Hypothalamus (tissue), 51 donors: ENCODE measurements at places on chromosomes 1 and 21.

DNA sequence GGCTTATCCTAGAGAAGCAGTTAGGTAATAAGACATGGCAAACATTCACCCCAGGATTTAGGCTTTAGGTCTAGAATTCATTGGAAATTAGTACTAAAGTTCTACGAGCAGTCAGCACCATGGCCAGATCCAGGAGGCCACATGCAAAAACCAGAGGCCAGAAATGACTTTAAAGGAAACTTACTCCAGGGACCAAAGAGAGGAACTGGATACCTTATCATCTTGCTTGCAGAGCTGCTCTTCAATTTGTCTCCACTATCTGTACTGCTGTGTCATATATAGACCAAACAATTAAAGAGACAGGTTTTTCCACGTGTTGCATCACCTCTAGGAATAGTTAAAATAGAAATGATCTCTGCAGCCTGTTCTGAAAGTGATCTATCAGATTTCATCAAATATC lies 127.8 kb downstream of the LMX1A start:
- no peak for DNase-seq

DNA sequence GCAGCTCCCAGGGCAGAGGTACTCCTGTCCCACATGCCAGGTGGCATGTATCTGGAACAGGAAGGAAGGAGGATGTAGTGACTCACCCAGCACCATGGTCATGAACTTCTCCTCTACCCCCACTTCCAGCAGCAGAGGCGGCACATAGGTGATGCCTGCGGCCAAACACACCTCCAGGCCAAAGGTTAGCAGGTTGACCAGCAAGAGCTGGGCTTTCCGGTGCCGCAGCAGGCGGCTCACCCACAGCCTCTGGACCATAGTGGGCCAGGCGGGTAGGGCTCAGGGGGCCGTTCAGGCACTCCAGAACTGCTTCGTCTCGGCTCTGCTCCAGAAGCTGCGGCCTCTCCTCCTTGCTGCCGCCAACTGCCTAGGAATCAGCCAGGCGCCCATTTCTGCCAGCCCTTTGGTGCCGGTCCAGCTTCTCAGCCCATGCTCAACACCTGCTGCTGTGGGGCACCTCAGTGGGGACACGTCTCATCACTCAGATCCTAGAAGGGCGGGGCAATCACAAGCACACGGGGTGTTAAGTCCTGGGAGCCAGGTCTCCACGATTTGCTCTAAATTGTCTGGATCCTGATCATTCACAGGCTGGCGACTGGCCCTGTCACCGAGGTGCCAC lies 15.8 kb downstream of the SLC45A3 start:
- no peak for DNase-seq

- no peak for DNase-seq
Observed at GRCh38 chr21:46181436-46181835, 2.8 kb downstream of the SPATC1L start.

DNA sequence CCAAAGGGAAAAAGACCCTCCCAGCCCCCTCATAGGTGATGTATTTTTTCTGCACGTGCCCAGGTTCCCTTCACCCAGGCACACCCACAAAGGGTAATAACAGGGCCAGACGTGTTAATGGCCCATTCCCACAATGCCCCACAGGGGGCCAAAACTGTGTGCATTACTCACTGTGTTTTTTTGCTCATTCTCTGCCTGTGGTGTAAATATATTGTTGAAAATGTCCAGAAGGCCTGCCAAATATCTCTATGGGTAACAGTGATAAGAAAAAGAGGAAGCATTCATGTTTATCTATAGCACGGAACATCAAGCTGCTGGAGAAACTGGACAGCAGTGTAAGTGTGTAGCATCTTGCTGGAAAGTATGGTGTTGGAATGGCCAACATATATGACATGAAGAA lies 21.9 kb downstream of the RHEX start:
- no peak for DNase-seq

DNA sequence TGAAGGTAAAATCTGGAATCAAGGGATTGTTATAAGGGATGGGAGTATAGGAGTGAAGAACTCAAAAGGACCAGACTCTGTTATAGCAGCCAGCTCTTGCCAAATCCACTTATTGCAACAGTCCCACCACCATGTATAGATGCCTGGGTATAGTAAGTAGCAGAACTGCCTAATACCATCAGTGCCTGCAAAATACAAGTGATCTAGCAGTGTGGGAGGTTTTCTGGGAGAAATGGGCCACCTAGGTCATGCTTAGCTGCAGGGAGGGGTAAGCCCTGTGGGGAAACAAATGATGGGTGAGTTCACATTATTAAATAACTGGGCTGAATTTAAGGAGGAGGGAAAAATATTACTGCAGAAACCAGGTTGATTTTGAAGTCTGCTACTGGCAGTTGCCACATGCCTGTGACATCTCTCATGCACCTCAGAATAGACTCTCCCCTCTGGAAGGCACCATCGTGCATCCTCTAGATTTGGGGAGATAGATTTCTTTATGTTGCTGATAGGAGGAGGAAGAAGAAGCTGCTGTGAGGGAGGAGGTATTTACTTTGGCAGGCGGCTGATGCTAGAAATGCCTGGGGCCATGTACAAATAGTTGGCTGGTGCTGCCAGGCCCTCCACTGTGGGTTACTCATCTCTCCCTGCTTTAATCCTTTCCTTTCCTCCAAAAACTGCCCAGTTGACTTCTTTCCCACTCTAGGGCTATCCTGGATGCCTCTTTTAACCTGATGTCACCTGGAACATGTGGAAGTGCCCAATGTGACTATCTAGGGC lies 27.5 kb downstream of the HLX start:
- DNase-seq: no peak

DNA sequence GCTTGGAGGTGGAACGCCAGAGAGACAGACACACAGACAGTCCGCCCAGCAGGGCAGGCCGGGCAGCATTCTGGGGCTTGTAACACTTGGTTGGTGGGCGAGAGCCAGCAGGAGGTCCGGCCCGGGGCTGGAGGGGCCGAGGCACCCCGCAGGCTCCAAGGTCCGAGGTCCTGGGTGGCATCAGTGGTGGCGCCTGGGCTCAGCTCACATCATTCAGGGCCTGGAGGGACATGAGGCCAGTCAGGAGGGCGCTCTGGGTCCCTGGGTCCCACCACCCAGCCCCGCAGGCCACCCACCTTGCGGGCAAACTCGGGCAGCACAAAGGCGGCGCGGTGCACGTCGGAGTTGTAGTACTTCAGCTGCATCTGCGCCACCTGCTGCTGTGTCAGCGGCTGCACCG lies 5.2 kb downstream of the SRM start:
- no peak for DNase-seq

- DNase-seq: no peak
Observed at GRCh38 chr1:87833166-87833565, 504.5 kb downstream of the LMO4 start.

DNA sequence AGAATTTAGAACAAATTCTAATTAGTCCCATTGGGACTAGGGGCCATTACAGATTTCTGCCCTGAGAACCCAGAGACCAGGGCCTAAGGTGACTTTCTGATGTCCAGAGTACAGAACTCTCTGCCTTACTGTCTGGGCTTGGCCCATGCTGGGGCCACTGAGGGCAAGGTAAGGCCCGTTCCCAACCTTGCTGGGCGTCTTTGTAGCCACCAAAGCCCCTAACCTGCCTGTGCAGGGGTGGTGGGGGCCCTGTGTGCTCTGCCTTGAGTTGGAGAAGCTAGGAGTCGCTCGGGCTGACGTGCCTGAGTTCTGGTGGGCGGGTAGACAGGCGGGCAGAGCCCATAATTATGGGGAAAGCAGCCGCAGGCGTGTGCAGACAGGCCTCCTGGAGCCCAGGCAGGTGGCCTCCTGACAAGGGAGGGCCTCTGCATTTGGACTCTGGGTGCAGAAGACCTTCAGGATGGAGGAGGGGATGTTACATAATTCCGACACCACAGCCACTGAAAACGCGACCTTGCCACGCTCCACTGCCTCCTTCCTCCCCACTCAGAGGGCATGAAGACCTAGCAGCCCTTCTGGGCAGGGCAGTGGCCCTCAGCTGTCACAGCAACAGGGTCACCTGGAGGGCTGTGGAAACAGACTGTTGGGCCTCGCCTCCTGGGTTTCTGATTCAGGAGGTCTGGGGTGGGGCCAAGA lies 239.9 kb upstream of the TMEM51 start:
- no peak for DNase-seq

DNA sequence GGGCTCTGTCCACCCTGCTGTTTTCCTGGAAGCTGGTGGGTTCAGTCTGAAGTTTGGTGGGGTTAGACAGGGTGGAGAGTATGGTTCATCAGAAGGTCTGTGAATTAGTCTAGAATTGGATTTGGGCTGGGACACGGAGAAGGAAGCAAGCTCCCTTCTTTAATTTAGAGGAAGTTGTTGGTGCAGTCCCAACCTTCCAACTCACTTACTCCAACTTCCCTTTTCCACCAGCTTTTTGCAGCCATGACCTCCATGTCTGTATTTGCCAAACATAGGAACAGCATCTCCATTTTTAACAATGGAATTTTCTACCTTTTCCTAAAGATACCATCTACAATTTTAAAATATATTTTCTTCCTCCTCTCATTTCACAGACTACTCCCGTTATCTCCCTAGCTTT lies 28.5 kb upstream of the PRELP start:
- no peak for DNase-seq

DNA sequence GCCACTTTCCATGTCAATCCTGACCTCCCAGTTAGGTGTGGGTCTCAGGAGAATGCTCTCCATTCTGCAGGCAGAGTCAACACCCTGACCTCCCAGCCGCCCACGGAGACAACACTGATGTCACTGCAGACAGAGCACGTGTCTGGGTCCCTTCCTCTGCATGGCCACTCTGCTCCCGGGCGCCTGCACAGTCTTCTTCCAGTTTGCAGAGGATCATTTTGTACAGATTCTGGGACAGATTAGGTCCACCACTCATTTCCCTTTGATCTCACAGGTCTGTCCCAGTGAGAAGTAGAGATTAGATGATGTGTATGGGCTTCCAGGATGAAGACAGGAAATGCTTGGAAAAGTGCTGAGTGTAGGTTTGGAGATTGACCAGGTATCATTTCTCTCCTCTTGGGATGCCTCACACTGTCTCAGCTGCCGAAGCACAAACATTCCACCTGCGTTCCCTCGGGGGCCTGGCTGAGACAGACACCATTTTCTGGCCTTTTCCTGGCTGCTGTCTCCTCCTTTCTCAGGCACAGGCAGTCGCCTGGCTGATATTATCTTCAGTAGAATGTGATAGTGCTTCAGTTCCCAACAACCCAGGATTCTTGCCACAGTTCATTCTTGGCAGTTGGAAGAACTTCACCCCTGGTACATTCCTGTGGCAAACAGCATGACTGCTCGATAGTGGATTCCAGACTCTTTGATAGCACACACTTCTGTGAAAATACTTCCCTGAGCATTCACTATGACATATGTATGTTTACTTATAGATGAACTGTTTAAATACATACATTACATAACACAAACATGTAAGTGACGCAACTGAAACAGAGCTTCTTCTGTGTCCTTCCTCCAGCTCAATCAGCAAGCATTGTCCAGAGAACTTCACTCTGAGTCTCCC lies 7.9 kb downstream of the MYBPHL start:
- peak; percentile 61 for DNase-seq

DNA sequence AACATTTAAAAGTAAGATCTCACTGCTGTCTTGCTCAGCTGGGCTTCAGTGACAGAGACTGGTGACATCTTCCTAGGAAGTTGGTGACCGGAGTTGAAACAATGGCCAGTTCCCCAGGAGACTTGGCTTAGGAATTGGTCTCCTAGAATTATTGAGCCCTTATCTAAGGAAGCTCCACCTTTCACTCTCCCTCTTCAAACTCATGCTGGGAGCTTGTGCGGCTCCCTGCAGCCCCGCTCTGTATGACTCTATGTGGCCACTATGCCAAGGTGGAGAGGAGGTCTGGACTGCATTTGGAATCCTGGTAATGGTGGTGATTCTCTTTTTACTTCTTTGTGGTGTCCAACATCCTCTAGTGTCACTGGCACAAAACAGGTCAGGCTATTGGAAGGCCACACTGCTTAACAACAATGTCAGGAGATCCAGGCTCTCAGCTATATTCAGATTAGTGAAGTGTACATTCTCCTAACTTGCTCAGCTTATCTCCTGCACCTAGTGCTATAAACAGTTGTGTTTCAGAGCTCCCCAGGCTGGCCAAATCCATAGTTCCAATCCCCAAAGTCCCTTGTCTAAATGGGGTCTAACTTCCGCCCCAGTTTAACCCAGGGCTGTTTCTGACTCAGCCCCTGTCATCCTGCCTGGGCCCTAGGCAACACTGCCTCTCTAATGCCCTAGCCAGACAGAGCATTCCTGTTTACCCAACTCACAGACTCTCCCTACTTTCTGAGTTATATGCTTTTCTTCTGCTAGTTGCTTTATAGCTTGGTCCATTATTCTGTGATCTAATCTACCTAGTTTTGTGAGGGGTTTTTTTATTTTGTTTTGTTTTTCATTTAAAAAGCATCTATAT lies 18.3 kb downstream of the ATP2B4 start:
- no peak for DNase-seq

DNA sequence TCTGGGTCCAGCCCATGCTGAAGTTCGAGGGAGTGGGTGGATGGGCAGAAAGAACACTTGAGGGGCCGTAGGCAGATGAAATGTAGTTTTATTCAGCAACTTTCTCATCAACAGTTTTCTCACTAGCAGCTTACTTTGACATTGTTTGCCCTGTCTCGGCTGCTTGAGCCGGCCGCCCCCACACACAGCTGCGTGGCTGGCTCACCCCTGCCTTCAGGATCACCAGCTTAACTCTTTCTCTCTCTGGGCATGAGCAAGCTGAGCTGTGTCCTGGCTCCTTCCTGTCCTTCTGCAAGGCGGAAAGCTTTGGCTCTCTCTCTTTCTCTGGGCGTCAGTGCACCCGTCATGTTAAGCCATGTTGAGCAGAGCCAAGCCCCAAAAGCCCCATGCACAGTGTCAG lies 104.4 kb upstream of the GNG12 start:
- no peak for DNase-seq

- no peak for DNase-seq
Observed at GRCh38 chr1:2148691-2149090, 45.9 kb downstream of the FAAP20 start.

- DNase-seq: no peak
Observed at GRCh38 chr1:229784834-229785233, 158.8 kb downstream of the URB2 start.

DNA sequence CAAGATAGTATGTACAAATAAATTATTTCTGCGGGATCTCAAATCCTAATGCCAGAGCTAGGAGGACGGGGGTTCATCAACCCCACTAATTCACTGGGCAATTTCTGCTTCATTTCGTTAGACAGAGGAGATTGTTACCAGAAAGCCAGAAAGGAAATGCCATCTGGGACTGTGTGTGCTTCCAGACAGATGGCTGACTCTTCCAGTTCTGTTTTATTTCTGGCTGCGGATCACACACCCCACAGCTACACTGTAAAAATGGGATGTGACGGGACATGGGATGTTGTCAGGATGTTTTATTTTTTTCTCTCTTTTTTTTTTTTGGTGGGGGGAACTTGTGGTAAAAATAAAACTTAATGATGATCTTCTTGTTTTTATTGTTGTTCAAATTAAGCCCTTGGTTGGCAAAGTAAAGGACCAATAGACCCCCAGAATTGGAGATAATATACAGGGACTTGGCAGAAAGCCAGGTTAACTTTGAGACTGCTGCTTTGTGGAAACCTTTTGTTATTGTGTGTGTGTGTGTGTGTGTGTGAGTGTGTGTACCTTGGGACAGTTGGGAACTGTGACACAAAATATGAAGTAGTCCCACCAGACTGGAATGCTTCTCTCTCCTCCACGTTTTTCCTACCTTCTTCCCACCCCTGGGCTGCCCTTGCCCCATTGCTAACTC lies 114.5 kb downstream of the NUF2 start:
- DNase-seq: no peak

- DNase-seq: no peak
Observed at GRCh38 chr1:117312453-117313138, 54.7 kb upstream of the MAN1A2 start.

- DNase-seq: no peak
Observed at GRCh38 chr1:8395433-8395866, 77.5 kb downstream of the SLC45A1 start.
